Activated T-cell treated with anti-CD3 and anti-CD28 coated beads for 1 hour (primary cell): ENCODE measurements at places on chromosomes 2 and 18.

DNA sequence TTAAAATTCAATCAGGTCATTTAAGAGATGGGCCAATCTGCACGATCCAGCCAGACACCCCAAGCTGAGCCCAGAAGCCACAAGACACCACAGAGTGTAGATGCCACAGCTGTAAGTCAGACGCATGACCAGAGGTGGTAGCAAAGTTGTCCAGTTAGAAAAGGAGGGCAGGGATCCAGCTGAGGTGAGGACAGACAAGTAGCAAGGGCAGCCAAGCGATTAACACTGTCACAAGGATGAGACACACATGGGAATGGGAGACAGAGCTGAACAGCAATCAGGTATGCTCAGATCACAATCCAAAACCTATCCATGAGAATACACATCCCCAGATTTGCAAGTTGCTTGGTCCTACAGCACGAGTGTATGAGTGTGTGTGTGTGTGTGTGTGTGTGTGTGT lies 143.4 kb upstream of the STK17B start:
- no peak for DNase-seq

- DNase-seq, result no peak
These were observed 28.3 kb downstream of the FHOD3 start for GRCh38 chr18:36325846-36326245.

DNA sequence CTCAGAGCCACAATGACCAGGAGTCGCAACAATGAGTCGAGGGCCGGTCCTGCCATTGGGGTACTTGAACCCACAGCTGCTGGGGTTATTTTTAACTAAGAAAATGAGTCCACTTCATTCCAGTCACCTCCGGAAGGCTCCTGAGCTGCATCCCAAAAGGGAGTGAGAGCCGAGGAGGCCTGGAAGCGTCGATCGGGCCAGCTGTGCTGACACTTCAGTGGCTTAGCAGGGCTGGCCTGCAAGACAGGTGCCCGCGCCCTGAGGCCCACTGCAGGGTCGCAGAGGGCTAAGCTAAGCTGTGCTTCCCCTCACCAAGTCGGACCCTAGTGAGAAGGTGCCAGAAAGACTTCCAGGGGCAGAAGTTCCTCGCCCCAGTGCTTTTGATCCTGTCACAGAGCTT lies 21.1 kb downstream of the TBC1D8 start:
- DNase-seq, result no peak

GRCh38 chr2:11257964-11258363 lies 86.5 kb downstream of the ROCK2 start:
- no peak for DNase-seq

DNA sequence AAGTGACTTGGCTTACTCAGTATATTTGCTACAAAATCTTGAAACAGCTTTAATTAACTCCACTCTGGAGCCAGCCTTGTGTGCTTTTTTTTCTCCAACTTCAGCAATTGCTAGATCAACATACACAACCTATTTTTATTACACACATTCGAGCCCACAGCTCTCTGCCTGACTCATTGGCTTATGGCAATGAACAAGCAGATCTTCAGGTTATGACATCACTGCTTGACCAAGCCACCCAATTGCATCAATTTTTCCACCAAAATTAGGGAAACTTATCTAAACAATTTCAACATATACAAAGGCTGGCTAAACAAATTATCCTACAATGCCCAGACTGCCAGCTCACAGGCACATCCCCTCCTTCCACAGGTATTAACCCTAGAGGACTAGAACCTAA lies 39.6 kb upstream of the PDK1 start:
- DNase-seq, result no peak

DNA sequence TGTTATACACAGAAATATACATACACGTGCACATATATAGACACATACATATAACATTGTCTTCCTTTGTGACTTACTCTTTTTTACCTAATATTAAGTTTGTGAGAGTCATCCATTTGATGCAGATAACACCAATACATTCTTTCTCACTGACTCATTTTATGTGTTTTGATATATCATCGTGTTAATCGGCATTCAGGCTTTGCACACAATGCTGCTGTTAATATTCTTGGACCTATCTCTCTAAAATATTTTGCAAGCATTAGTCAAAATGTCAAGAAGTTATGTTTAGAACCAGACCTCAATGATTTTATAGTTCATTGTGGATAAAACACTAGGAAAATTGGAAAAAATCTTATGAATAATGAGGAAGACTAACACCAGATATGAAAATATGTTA lies 441.1 kb downstream of the LRATD1 start:
- DNase-seq, result no peak

GRCh38 chr2:29485631-29486030 lies 370.4 kb downstream of the CLIP4 start:
- no peak for DNase-seq

GRCh38 chr2:179051250-179051649 lies 1.3 kb upstream of the CCDC141 start:
- no peak for DNase-seq

DNA sequence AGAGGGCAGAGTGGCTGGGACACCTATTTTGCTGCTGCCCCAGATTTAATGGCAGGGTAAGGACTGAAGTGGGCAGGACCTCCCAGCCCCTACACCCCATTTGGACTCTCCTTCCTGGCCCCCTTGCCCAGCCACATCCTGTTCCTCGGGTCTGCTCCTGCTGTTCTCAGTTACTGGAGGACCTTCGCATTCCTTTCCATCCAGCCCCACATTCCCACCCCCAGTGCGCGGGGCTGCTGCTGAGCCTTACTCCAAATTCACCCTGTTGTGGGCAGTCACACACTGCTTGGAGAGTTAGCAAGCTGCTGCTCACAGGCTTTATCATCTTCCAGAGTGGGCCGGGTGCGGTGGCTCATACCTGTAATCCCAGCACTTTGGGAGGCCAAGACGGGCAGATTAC lies 75.2 kb upstream of the SLC14A2 start:
- DNase-seq, result no peak

- DNase-seq, result no peak
These were observed 16.7 kb downstream of the LHCGR start for GRCh38 chr2:48738806-48739205.

DNA sequence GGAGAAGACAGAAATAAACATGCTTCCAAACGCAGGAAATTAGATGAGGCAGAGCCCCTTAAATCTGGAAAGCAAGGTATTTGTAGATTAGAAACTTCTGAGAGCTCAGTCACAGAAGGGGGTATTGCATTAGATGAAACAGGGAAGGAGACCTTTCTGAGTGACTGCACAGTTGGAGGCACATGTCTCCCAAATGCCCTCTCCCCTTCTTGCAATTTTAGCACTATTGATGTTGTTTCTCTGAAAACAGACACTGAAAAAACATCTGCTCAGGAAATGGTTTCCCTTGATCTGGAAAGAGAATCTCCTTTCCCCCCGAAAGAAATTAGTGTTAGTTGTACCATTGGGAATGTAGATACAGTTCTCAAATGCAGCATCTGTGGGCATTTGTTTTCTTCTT lies 33.5 kb downstream of the ZNF407 start:
- no peak for DNase-seq

- no peak for DNase-seq
These were observed 37.0 kb upstream of the GALNT5 start for GRCh38 chr2:157220502-157220901.

DNA sequence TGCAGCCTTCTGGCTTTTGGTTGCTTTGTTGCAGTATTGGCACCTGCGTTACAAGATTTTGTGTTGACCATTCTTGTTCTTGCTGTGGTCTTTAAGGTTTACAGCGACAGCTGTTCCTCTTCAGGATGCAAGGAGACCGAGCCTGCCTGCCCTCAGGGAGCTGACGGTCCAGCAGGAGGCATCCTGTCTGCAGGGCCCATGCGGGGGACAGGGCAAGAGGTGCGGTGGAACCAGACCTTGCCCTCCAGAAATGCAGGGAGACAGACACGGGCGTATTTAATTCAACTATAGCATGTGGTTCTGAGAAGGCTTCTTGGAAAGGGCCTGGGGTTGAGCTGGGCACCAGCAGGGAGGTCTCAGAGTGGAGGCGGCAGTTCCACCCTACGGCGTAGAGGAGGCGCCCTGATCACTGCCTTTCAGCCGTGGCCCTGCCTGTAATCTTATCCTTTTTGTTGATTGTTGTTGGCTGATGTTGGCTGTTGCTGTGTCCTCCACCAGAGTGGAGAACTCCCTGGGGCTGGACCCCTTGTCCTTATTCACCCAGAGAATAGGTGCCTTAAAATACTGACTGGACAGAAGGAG lies 71.7 kb downstream of the HPCAL1 start:
- no peak for DNase-seq

GRCh38 chr18:59715445-59715844 lies 18.2 kb upstream of the CCBE1 start:
- no peak for DNase-seq
